ENCODE measurements at places on chromosomes 16 and 17.
A peak's percentile ranks its signal among the peaks of the same experiment; 100 is the strongest.

DNA sequence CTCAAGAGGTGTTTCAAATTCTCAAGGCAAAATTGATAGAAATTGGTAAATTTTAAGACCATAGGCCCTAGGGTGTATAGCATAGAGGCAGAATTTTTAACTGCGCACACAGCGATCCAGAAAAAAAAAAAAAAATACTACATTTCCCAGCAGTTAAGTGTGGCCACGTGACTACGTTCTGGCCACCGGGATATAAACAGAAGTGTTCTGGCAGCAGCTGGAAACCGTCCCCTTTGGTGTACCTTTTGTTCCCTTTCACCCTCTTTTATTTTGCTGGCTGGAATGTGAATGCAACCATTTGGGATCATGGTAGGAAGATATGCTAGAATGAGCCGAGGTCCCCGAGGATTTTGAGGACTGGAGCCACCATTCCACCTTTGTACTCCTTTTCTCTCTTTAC is 52.7 kb upstream of the AKAP1 start:
- no peak for DNase-seq

GRCh38 chr16:2692948-2693651 is 10.8 kb downstream of the KCTD5 start:
- DNase-seq = no peak

DNA sequence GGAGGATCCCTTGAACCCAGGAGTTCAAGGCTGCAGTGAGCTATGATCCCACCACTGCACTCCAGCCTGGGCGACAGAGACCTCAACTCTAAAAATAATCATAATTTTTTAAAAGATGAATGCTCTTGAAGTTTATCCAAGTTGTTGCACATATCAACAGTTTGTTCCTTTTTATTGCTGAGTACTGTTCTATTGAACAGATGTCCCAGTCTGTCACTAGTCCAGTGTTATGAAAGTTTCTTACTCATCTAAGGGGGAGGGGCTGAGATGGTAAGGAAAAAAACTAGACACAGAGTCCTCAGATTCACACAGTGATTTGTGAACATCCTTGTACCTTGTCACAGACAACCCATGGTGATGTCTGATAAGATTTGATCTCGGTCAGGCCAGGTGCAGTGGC is 3.9 kb downstream of the ACAP1 start:
- no peak for DNase-seq

DNA sequence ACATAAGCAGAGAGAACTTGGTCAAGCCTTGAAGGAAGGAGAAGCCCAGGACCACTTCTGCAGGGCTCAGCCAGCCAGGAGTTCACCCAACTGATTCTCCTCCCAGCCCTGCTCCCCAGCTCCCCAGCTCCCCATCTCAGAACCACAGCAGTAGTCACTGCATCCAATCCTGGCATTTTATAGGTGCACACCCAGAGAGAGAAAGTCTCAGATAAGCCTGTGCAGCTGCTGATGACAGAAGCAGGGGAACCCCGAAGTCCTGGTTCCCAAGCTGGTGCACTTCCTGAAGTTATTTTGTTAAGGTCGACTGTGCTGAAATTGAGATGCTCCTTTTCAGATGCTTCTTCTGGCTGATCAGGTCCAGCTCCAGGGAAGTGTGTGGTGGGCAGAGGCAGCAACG is 6.6 kb downstream of the RNF112 start:
- no peak for DNase-seq

- DNase-seq = no peak
Observed at GRCh38 chr16:12422233-12422632, 381.5 kb downstream of the CPPED1 start.

DNA sequence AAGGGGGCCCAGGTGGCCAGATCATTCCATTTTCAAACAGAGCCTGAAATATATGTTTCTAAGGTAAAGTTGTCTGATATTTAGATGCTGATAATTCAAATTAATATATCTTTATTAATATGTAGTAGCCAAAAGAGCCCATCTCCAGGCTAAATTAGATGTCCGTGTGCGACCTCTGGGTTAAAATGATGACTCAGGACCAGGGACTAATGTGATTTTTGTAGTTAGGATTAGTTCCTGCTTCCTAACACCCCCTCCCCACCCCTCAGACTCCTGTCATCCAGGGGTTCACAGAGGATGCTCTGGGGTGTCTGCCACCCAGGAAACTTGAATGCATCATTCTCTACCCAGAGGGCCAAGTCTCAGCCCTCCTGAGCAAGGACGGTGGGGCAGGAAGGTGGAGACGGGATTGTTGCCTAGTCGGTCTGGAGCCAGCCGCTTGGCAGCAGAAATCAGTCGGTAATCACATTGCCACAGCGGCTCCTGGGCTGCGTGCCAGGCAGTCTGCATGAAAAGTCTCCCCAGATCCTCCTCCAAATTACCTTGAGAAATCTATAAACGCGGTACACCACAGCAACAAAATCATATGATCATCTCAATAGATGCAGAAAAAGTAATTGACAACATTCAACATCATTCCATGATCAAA is 29.8 kb downstream of the CNGB1 start:
- no peak for DNase-seq

GRCh38 chr17:42676424-42677011 is at the start of gene PLEKHH3:
PLEKHH3 (minus strand) TSS chr17:42676994; CDS start chr17:42676563, 431 bp downstream.
- no peak for DNase-seq

DNA sequence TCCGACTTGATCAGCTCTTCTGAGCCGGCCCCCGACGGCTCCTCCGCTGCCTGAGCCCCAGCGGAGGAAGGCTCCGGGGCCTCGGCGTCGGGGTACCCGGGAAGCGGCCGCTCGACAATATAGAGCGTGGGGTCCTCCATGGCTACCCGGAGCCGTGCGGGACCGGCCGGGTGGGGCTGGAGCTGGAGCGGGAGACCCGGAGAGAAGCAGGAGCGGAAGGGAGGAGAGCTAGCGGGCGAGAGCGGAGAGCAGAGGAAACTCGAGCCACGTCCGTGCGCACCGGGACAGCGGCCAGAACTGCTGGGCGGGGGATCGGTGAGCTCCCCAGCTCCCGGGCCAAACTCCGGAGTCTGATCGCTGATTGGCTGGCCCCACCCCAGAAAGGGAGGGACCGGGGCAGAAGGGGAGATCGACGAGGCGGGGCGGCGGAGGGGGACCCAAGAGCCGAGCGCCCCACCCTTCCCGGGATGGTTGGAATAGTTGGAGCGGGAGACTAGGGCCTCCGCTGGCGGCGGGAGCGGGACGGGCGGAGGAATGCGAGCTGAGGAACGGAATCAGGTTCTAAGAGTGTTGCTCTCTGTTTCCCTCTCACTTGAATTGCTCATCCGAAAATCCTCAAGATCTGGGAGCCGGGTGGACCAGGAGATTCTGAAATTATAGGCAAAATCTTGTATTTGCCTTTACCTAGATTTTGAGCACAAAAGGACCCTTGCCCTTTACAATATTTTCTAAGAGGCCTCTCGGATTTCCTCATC is at the start of gene CAVIN1:
CAVIN1 (minus strand) TSS at position 299 of the 755 bp plus-strand sequence; CDS start at position 140, 159 bp downstream.
- DNase-seq = peak; percentile 87

- DNase-seq = no peak
Observed at GRCh38 chr17:19398301-19399181, 11.6 kb upstream of the MFAP4 start.

GRCh38 chr17:4617590-4618351 is 23.7 kb downstream of the ALOX15 start:
- DNase-seq = no peak

DNA sequence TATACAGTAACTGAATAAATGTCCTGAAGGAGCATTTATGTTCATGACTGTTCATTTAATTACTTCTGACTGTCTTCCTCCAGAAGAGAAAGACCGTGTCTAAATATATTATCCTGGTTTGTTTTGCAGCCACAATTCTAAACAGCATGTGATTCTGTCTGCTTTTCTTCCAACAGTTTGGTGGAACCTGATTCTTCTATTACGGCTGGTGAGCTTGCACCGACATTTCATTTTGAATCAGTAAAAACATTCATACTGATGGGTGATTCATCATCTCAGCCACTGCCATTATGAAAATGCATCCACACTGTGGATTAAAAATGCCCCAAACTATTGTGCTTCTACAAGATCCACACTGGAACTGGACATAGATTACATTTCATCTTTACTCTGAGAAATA is 16.9 kb downstream of the KNOP1 start:
- no peak for DNase-seq

GRCh38 chr16:85686912-85687591 is 1.7 kb downstream of the GINS2 start:
- no peak for DNase-seq

DNA sequence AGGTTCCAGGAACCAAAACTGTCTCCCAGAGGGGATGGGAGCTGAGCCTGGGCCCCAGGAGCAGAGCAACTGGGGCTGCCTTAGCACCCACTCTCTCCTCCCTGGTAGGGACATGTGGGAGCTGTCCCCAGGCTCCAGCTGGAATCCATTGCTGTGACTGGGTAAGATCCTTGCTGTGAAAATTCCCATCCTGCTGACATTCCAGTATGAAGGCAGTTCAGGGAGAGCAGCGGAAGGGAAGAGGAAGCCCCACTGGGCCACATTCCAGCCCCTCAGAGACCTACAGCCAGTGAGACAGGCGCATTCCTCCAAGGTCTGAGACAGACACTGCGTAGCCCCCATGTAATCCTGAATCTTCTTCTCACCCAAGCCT is 24.2 kb downstream of the MYO18A start:
- no peak for DNase-seq

DNA sequence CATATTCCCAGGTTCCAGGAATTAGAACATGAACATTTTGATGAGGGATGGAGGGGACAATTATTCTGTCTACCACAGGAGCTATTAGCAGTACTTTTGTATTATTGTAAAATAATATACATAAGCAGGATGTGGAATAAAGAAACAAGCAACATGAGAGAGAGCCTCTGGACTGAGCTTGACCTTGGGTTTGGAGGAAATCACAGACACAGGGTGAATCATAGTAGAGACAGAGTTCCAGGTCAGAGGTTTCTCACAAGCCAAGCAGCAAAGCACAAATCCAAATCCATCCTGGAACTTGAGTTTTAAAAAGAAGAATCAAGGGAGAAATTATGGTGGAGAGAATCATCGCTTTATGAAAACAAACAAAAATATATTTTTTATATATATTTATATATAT is 5.1 kb downstream of the KRT31 start:
- DNase-seq = no peak

DNA sequence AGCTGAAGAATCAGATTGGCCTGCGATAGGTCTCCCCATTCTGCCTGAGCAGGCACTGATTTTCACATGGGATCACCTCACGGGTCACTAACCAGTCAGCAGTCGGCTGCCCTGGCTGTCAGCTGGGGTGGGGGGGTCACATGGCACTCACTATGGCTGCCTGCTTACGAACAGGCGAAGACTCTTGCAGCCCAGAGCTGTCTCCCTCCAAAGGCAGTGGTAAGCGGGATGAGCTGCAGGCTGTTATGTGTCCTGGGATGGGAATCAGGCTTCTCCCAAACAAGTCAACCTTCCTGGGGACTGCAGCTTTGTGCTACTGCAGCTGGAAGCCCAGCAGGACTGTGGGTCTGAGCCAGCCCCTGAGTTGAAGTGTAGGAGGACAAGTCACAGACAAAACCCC is 29.0 kb upstream of the ADORA2B start:
- no peak for DNase-seq

DNA sequence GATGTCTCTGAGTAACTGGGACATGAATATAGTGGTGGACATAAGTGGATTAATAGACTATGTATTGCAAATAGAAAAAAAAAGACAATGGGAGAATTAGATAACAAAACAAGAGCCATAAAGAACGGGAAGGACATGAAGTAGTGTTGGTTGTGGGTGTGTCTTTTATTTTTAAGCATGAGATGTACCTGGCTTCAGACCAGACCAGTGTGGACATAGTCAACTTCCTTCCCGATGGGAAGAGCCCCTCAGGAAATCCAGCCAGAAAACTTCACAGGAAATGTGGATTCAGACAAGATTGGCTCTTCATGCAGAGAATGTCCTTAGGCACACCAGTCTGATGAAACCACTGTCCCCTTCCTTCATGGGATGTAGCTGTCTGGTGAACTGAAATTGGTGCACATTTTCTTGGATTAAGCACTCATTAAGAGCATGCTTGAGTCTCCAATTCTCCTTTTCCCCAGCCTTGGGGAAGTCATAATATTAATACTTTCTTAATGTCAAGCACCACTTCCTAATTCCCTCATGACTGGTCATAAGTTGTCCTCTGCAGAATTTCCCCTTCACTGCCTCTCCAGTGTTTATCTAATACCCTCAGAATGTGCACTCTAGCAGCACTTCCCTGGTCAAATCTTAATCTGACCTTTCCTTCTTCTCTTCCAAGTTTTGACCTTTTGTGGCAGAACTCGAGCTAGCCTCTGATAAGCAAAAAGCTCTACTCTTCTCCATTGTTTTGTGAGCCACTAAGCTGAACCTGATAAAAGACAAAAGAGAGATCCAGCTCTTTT is 350.6 kb upstream of the MAF start:
- DNase-seq = no peak

DNA sequence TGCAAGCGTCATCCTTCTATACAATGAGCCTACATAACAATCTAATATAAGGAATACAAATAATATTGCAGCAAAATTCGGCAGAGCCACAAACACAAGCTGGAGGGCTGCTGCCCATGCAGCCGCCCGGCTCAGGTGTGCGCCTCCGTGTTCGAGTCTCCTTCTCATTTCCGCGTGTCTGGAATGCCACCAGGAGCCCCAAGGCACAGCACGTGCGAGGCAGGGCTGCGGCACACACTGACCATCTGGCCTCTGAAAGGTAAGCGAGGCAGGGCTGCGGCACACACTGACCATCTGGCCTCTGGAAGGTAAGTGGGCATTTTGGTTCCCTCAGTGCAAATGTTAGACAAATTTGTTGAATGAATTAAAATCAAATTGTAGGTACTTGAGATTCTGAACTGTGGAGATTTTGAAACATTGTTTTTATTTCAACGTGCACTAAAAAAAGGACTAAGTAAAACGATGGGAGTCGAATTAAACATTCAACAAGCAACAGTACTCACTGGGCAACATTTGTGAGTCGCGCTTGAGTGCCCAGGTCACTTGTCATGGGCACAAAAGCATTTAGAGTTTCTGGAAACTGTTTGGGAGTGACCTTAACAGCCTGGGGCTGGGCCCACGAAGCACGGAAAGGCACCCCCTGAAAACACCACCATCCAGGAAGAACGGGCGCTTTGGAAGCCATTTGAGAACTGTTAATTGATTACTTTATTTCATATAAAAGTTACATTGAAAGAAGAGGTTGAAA is 37.4 kb downstream of the ZDHHC7 start:
- DNase-seq = no peak

GRCh38 chr17:51611585-51611984 is 351.2 kb downstream of the UTP18 start:
- no peak for DNase-seq

DNA sequence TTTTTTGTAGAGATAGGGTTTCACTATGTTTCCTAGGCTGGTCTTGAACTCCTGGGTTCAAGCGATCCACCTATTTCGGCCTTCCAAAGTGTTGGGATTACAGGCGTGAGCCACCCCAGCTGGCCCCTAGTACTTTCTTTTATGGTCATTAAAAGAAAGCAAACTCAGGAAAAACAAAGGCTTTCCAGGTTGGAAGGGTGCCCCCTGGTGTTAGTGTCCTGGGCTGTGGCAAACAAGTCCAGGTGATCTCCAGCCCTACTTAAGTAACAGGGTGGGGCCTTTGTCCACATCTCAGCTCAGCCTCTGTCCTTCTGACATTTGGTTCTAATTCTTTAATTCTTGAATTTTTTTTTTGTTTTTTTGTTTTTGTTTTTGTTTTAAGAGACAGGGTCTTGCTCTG is 6.9 kb downstream of the IGFBP4 start:
- DNase-seq = no peak
